ENCODE measurements at places on chromosomes 12 and 14.

GRCh38 chr14:50308363-50308915 lies 3.6 kb downstream of the L2HGDH start:
- DNase-seq = no peak

DNA sequence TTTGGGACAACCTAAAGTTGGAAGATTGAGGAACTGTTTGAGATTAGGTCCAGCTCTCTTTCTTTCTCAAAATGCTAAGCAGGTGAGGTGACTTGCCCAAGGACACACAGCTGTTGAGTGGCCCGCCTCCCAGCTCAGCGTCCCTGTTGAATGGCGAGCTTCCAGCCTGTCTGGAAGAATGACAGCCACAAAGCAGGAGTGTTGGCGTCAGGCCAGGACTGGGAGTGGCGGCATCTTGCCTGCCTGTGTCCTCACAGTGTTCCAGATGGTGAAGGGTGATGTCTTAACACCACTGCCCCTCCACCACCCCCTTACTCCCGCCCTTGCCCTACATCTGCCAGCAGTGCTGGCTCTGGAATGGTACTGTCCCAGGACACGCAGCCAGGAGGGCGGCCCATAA lies 4.4 kb upstream of the CEBPE start:
- no peak for DNase-seq

DNA sequence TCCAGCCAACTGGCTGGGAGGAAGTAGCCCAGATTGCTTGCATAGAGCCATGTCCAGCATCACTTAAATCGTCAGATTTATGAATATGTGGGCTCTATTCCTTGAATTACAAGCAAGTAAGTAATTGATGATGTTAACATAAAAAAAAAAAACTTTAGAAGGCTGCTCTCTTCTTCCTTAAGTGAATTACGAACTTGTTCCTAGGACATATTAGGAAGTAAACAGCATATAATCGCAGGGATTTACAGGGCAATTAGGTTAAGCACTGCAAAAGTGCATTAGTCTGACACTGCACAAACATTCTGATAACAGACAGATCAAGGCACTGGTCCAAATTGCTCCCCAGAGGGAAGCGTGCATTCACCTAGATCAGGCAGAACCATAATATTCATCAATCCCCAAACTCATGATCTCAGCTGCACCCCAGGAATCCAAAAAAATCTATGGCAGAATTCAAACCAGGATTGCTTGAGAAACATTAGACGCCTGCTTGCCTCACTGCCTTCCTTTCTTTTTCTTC lies 293.2 kb downstream of the TMEM132D start:
- no peak for DNase-seq

DNA sequence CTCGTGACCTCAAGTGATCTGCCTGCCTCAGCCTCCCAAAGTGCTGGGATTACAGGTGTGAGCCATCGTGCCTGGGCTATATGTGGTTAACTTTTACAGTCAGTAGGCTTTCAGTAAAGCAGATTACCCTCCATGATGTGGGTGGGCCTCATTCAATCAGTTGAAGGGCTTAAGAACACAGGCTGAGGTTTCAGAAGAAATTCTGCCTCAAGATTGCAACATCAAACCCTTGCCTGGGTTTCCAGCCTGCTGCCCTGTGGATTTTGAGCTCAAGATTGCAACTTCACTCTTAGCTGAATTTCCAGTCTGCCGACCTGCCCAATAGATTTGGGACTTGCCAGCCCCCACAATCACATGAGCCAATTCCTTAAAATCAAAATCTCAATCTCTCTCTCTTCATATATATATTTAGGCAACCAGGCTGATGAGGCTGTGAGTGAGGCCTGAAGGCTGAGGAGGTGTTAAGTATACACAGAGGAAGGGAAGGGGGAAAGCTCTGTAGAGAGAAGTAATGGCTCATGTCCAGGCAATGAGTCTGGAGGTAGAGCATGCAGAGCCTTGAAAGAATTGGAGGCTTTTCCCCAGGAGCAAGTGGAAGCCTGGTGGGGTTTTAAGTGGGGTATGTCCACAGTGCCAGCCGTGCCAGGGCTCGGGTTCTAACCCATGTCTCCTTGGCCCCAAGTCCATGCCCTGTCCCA lies 33.3 kb upstream of the ACTN1 start:
- DNase-seq = no peak

DNA sequence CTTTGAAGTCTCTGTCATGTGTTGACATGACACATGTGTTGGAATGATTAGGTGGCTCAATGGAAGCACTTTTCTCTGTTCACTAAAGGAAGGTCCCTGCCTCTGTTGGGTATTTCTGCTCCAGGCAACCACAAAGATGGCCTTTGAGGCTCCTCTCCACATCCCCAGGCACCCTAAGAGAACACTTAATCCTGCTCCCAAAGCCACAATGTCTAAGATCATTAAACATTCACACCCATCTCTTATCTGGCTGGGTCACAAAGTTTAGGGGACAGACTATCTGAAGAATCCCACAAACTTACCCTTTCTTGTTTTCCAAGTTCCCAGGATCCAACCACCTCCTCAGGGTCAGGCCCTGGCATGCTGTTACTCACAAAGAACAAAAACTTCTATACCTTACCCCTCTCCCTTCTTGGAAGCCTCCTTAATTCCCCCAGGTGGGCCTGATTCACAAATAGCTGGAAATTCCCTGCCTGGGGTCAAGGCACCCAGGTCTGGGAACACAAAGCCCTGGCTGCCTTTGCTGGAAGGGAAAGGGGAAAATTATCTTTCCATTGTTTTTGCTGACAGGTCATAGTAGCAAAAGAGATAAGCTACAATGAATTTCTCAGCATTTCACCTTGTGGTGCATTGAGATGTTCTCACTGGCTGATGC lies 333.7 kb downstream of the PCNX1 start:
- DNase-seq = no peak

DNA sequence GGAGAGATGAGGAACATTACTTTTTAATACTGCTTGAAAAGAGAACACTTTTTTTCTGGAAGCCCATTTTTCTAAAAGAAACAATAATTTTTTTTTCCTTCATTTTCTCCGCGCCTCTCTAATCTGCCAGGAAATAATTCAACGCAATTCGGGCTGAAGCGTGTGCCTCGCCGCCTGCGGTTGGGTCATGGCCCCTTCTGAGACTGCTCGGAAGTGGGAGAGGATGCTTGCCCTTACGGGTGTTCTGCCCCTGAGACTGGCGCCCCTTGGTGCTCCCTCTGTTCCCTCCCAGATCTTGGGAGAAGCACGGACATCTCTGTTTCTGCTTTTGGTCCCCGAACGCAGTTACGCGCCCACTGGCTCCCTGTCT lies 332 bp upstream of the TBC1D30 start:
- DNase-seq = no peak

DNA sequence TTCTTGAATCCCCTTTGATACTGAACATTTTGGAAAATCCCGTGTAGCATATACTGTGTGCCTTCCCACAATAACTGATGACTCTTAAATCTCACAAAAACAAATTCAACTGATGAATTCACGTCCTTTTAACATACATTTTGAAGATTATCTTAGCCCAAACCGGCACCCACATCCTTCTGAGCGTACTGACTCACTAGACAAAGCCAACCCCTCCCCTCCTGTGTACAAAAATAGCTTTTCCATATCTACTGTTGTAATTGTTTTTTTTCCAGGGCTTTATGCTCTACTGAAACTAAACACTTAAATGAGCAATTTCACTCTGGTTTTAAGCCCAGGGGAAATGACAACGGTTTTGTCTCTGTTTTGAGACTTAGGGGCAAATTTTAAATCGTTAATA lies 109.4 kb upstream of the ATF7IP start:
- DNase-seq = peak; percentile 77

DNA sequence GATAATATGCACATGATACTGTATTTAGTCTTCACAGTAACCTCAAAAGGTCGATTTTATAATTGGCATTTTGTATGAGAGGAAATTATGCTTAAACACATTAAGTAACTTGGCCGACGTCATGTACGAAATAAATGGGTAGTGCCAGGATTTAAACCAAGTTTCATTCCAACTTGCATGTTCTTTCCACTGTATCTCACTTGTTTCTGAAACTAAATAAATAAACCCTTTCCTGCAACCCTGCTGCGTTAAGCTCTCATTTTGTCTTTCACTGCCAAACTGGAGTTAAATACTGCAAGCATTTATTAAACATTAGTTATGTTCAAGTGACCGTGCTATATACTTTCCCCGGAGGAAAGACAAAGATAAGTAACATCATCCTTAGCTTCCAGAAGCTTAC lies 293.9 kb upstream of the PRKD1 start:
- no peak for DNase-seq

DNA sequence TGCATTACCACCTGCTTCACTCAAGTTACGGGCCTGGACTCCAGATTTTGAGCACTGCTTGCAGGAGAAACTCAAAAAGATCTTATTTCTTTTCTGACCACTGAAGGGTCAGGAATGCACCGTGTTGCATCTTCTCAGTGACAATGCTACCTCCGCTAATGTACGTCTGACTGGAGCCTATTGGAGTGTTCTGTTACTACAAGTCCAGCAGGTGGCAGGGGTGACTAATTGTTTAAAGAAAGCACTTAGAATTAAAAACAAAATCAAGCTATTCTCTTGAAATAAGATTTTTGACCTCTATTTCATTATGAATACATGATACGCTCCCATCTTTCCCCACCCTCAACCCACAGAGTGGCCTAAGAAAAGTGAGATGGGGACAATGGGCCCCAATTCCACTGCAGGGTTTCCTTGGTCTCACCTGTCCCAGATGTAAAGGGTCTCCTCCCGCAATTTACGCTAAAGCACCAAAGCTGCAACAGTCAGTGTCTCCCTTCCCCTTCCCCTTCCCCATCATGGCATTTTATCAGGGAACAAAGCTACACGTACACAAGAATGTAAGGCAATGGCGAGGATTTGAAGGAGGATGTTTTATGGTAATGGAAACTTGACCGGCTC lies 2.2 kb downstream of the TBPL2 start:
- no peak for DNase-seq

GRCh38 chr12:66538970-66539369 lies 139.9 kb downstream of the GRIP1 start:
- DNase-seq = no peak

GRCh38 chr14:74977164-74977900 lies 21.9 kb upstream of the PGF start:
- no peak for DNase-seq

GRCh38 chr14:59026081-59026480 lies 162.4 kb upstream of the DAAM1 start:
- DNase-seq = no peak

GRCh38 chr14:31457665-31458659 lies 656 bp upstream of the DTD2 start:
- no peak for DNase-seq

GRCh38 chr12:4252601-4253000 lies 21.0 kb upstream of the CCND2 start:
- no peak for DNase-seq

DNA sequence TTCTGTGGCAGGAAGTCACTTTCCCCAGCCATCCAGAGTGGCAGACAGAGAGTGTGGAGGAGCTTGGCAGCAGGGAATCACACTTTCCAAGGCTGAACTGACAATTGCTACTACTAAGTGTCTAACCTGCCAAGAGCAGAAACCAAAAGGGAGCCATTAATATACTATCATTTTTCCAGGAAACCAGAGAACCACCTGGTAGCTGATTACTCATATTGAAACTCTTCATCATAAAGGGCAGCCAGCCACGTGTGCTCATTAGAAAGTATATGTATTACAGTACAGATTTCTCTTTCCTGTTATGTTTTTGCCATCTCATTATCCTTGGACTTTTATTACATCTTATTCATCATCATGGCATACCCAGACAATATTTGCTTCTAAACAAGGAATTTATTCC lies 374.9 kb downstream of the GXYLT1 start:
- no peak for DNase-seq

DNA sequence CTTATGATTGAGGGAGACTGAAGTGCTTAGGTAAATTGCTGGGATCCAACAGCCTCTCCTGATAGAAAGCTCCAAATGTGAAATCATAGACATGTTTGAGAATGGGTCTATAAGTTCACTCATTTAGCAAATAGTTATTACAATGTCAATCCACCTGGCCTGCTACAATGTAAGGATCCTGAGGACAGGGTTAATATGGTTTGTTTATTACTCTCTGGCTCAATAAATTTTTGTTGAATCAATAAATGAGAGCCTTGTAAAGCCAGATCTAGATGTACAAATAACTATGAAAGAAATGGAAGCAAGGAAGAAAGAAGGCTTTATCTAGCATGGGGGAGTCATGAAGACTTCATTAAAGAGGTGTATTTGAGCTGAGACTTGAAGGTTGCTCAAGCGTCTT lies 165.6 kb upstream of the IGF1 start:
- DNase-seq = no peak

- no peak for DNase-seq
These were observed 283.1 kb downstream of the TMEM117 start for GRCh38 chr12:44118946-44119345.

DNA sequence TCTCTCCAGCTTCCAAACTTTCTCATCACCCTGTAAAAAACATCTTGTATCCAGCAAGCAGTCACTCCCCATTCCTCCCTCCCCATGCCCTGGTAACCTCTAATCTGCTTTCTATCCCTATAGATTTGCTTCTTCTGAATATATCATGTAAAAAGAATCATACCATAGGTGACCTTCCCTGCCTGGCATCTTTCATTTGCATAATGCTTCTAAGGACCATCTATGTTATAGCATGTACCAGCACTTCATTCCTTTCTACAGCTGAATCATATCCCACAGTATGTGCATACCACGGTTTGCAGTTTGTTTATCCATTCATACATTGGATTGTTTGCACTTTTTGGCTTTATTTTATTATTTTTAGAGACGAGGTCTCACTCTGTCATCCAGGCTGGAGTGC lies 22.9 kb upstream of the VPS37B start:
- DNase-seq = no peak

DNA sequence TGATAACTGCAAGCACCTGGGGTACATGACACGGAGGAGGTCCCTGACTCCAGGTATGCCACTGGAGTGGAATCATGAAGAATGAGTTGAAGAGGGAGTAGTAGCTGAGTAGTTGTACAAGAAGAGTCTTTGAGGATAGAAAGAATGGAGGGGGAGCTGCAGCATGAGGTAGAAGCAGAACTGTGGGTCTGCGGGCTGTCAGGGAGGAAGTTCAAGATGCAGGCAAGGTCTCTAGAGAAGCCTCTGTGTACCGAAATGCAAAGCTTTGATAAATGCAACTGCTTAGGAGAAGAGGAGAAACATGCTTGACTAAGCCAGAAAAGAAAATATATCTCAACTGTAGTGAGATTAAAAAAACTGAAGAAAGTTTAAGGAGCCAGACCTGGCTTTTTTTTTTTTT lies 91.5 kb downstream of the CPNE8 start:
- no peak for DNase-seq

DNA sequence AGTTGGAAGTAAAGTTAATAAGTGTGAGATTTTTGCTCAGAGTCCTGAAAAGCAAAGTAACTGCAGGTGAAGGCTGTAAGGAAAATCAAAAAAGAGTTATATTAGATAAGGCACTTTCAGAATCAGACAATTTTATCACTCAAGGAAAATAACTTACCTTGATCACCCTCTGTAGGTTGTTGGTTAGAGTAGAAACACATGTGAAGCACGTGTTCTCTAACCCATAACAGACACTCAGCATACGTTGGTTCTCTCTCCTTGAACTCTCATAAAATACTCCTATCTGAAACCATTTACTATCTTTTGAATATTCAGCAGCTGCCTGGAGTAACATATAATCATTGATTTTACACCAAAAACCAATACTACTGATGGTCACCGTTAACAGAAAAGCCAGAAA lies 335.5 kb downstream of the KCNH5 start:
- no peak for DNase-seq

Data from T-helper 1 cell (primary cell).